ENCODE measurements at places on chromosomes 11 and 22. TPM values are rescaled to one million over a fixed set of nuclear protein-coding genes. Genes with fewer than 3 reads are reported as not detected.

- no peak for DNase-seq
These were observed 20.9 kb downstream of the TSKU start for GRCh38 chr11:76803811-76804600.

DNA sequence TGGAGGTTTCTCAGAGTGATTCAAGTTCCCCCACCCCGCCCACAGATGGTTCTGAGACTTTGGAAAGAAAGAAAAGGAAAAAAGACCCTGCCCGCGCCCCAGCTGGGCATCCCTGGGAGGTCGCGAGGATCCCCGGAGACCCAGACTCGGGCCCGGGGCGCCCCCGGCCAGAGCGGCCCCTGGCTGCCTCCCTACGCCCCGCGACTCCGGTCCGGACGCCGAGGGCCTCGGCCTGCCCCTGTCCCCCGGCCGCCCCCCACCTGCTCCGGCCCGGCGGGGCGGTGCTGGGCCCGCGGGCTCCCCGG lies 2.3 kb upstream of the AIFM3 start:
- DNase-seq = no peak

DNA sequence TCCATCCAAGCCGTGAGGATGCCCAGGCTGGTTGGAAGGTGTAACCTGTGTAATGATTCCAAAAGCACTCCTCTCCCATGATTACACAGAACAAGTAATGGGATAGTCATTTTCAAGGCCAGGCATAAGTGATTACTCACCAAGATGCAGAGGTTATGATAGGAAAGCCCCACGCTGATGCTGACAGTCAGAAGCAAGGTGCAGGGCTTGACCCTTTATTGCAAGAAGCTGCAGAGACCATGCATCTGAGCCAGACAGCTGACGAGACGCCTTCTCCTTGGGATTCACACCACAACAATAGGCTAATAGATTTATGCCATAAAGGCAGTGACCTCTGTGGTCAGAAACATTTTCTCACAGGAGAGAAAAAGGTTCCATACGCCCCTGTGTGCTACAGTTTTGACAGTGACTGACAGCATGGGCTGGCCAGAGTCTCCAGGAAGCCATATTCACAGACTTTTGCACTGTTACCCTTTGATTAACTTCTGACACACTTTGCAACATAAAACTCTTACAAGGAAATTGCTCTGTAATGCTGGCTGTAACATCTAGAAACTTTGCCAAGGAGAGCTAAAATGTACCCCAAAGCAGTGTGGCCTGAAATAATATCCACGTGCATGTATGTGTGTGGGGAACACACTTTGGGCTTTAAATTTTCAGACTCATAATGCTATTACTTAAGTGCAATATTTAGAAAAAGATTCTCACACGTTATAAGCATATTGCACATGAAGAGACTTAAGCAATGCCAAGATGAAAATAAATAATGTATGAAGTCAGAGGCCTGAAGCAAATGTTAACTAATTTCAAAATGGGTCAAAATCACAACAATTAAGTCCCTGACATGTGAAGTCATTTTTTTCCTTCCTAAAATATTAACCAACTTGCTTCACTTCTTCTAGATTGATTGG lies 1079.0 kb upstream of the TENM4 start:
- no peak for DNase-seq

DNA sequence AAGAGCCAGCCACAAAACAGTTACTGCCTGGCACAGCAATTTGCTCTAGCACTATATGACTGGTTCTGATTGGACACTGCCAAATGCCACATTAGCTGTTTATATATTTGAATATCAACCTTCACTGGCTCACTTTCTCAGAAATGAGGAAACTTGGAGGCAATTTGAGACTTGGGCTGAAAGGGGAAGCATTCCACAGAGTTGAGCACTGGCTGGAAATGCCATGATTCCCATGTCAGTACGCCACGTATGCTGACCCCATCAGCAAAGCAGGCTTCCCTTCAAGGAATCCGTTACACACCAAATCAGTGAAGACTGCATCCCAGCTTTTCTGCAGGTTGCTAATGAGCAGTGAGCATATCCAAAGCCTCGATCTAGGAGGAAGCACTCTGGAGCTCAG lies 34.7 kb downstream of the GALNT18 start:
- DNase-seq = no peak

DNA sequence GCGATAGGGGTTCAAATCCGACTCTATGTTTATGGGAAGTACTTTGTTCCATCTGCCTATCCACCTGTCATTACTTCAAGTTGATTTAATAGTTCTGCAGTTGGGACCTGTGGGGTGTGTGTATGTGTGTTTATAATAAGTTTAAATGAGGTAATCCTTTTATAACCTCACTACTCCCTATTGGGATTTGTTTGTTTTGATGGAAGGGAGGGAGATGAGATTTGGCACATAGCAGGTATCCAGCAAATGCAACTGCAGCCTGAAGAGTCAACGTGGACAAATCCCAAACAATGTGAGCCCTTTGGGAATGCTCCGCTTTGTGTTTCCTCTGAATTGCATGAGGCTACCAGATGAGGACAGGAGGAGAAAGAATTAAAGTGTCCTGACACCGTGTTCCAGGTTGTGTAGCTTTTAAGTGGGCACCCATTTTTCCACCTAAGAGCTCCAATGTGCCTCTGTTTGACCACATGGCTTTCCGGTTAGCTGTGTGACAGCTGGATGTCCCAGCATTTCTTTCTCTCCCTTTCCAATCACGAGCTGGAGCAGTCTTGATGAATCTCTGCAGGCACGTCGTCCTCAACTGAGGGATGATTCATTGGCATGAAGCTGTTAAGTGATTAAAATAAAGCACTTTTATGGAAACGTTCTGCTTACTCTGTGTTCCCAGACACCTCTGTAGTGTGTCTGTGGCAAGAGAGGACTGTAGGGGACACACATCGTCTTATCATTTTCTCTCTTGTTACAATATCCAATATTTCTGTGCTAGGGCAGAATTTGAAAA lies 610.7 kb downstream of the NTM start:
- peak; percentile 57 for DNase-seq

DNA sequence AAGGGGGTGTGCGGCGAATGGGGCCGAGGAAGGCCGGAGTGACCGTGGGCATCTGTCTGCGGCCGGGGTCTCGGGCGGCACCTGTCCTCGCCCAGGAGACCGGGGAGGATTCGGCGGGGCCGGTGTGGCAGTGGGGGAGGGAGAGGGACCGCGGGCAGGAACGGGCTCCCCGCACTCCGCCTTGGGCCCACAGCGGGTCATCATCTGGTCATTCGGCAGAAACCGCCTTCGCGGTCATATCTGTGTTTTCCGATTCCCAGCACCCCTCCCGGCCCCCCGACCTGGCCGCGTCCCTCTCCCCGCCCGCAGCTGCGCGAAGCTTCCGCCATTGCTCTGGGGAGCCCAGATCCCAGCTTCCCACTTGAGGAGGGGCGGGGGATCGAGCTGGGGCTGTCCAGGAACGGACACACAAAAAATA lies 824 bp upstream of the CBX6 start:
- DNase-seq = no peak

DNA sequence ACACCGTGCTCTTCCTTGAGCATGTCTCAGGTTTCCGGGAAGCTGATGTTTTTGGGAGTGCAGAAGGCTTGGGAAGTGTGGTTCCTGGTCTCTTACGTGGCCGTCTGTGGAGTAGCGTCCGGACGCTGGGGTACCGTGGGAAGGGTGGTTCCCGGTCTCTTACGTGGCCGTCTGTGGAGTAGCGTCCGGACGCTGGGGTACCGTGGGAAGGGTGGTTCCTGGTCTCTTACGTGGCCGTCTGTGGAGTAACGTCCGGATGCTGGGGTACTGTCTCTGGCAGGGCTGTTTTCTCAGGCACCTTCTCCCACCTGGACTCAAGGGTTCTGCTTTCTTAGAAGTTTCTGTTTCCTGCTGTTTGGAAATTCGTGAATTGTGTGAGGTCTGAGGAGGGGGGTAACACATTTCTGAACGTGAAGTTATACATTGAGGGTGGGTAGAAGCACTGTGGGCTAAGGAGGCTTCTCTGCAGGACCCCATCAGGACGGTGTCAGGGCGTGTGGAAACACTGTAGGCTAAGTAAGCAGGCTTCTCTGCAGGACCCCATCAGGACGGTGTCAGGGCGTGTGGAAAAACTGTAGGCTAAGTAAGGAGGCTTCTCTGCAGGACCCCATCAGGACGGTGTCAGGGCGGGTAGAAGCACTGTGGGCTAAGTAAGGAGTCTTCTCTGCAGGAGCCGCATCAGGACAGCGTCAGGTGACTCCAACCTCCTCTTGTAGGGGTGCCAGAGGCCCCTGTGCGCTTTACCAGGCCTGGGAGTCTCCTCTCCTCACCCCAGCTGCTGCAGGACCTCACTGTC lies 5.3 kb upstream of the IFITM3 start:
- no peak for DNase-seq

DNA sequence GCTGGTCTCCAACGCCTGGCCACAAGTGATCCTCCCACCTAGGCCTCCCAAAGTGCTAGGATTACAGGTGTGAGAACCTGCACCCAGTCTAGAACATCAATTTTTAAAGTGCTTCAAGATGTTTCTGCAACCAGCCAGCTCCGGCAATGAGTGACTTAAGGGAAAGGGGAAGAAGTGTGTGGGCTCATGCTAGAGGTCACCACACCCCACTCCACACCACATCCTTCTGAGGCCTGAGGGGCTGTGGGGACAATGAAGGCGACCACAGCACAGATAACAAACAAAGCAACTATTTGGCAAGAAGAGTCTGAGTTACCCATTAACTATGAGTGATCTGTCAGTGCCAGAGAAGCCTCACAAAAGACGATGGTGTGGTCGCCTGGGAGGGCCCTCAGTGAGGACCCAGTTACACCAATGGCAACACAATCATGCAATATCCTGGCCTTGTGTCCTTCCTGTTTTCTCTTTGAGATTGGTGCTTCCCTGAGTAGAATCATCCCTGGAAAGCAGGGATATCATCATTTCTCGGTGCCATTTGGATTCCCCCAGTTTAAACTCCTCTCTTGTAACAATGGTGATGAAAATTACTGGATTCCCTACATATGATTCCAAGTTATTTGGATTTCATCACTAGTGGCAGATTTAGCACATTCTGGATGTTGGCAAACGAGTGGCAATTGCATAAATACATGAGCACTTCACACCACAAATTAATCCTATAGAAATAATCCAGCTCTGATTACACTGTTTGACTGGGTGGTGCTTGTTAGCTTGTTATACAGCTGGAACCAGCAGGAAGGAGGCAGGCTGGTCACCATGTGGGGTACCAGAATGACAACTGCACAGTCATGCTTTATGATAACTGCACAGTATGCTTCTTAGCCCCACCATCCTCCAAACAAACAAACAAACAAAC lies 18.4 kb downstream of the ABTB2 start:
- peak; percentile 83 for DNase-seq

DNA sequence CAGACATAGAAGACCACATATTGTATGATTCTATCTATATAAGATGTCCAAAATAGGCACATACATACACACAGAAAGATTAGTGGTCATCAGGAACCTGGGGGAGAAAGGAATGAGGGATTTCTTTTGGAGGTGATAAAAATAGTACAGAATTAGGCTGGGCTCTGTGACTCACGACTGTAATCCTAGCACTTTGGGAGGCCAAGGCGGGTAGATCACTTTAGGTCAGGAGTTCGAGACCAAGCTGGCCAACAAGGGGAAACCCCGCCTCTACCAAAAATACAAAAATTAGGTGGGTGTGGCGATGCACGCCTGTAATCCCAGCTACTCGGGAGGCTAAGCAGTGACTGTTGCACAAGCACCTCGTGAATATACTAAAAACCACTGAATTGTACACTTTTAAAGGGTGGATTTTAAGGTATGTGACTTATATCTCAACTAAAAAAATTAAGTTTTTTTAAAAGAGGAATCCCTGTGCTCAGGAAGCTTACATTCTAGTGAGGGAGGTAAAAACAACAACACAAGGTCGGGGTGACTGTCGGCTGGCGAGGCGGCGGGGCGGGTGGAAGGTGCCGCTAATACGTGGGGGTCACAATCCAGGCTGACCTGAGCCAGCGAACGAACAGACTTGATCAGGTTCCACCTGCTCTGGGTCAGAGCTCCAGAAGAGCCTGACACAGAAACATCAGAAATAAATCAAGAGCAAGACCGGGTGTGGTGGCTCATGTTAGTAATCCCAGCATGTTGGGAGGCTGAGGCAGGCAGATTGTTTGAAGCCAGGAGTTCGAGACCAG lies 25.3 kb upstream of the TESMIN start:
- DNase-seq = no peak

TEX12 gene
- total RNA-seq = 0.41 TPM

NRGN gene
- 43.8 TPM for total RNA-seq

RABL2B gene
- 36.8 TPM for total RNA-seq

GAB4 gene
- total RNA-seq = not detected

KDM4D gene
- 3.0 TPM for total RNA-seq

All from A673 (cell line).